PC-9 (cell line): ENCODE measurements at places on chromosomes 4 and X.
A peak's percentile ranks its signal among the peaks of the same experiment; 100 is the strongest.

- DNase-seq, result no peak
- H3K4me1 ChIP-seq, result no peaks in the 10 kb centered on the region
- H3K27me3 ChIP-seq, result no peaks in the 10 kb centered on the region
- no peak overlapping the region for H3K4me3 ChIP-seq
- no peaks in the 10 kb centered on the region for H3K36me3 ChIP-seq
These were observed 107.0 kb upstream of the TLL1 start for GRCh38 chr4:165766018-165766417.

DNA sequence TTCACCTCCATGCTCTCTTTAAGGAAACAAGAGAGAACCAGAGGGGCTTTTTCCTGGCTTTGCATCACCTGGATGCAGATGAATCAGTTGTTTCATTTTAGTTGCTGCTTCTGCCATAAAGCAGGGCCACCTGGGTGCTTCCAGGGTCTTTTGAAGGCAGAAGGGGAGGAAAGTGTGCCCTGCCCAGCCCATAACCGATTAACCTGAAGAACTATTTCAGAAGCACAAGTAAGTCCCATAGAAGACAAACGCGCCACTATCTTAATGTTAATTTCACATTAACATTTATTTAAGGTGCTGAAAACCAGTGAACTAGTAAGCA, 32.1 kb downstream of the IRF2 start:
- DNase-seq, result no peak
- H3K36me3 ChIP-seq, result no peaks in the 10 kb centered on the region
- H3K27ac ChIP-seq, result no peak overlapping the region

GRCh38 chr4:2296631-2297601, 35.0 kb upstream of the MXD4 start:
- H3K4me3 ChIP-seq, result no peak overlapping the region
- no peaks in the 10 kb centered on the region for H3K4me1 ChIP-seq
- no peak overlapping the region for H3K27ac ChIP-seq
- no peaks in the 10 kb centered on the region for H3K36me3 ChIP-seq

- peak; percentile 6 for DNase-seq
- H3K4me3 ChIP-seq, result no peak overlapping the region
- no peaks in the 10 kb centered on the region for H3K36me3 ChIP-seq
These were observed 57.6 kb downstream of the PROM1 start for GRCh38 chr4:16026160-16026761.

- H3K4me1 ChIP-seq, result no peaks in the 10 kb centered on the region
- no peaks in the 10 kb centered on the region for H3K27me3 ChIP-seq
- H3K27ac ChIP-seq, result no peak overlapping the region
- no peak overlapping the region for H3K4me3 ChIP-seq
- no peak for DNase-seq
These were observed 850.4 kb upstream of the FRG1 start for GRCh38 chr4:189090174-189090814.

DNA sequence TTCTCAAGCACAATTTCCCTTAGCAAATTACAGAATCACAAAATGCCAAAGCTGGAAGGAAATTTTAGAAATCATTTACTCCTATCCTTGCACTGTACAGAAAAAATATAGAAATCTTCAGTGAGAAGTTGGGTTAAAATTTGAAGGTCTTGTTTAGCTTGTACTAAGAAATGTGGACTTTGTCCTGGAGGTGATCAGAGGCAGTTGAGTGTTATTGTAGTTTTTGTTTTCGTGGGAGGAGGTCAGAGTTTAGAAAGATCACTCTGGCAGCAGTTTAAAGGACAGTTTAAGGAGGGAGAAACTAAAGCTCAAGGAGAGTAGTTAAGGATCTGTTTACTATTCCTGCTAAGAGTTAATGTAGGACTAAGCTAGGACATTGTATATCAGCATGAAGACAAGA, 54.4 kb upstream of the CXorf51B start:
- H3K27me3 ChIP-seq, result peaks cover 5% of the 10 kb centered on the region; the same call in 1 of the 2 replicates
- H3K27ac ChIP-seq, result no peak overlapping the region
- no peak overlapping the region for H3K4me3 ChIP-seq
- H3K36me3 ChIP-seq, result no peaks in the 10 kb centered on the region
- no peak for DNase-seq

DNA sequence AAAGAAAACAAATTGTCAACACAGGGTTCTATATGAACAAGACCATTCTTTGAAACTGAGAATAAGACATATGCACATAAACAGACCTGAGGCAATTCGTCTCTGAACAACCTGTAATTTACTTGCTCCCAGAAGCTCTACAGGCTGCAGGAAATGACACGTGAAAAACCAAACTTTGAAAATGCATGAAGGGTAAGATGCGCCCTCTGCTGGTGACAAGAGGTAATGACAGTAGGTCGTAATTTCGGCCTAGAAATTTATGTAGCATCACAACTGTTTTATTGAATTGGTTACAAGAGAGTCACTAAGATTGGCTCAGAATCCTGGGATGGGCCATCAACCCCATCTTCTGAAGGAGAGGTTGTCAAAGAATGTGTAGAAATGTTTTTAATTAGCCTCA, 276.5 kb downstream of the PPP4R3C start:
- no peaks in the 10 kb centered on the region for H3K27me3 ChIP-seq
- H3K36me3 ChIP-seq, result no peaks in the 10 kb centered on the region
- H3K27ac ChIP-seq, result no peak overlapping the region

DNA sequence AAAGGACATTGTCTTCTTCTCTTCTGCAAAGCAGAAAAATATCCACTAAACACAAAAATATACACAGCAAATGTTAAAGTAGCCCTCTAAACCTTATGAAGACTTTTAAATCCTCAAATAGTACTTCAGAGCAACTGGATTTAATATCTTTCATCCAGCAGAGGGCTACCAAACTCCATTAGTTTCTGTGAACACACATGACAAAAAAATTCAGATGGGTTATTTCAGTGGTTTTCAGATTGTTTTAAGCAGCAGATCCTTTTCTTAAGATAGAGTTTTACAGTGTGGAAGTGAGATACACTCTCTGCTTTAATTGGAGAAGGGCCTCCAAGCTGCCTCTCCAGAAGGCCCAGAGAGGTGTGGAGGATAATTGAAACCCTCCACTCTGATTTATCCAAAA, 56.7 kb downstream of the ANK2 start:
- H3K27me3 ChIP-seq, result no peaks in the 10 kb centered on the region
- no peak overlapping the region for H3K27ac ChIP-seq
- H3K36me3 ChIP-seq, result no peaks in the 10 kb centered on the region
- DNase-seq, result no peak
- H3K4me3 ChIP-seq, result no peak overlapping the region
- no peaks in the 10 kb centered on the region for H3K4me1 ChIP-seq

- H3K36me3 ChIP-seq, result no peaks in the 10 kb centered on the region
- no peak for DNase-seq
- no peak overlapping the region for H3K27ac ChIP-seq
- H3K27me3 ChIP-seq, result no peaks in the 10 kb centered on the region
- H3K4me3 ChIP-seq, result no peak overlapping the region
These were observed 23.1 kb upstream of the PWWP3B start for GRCh38 chrX:106144755-106145639.

DNA sequence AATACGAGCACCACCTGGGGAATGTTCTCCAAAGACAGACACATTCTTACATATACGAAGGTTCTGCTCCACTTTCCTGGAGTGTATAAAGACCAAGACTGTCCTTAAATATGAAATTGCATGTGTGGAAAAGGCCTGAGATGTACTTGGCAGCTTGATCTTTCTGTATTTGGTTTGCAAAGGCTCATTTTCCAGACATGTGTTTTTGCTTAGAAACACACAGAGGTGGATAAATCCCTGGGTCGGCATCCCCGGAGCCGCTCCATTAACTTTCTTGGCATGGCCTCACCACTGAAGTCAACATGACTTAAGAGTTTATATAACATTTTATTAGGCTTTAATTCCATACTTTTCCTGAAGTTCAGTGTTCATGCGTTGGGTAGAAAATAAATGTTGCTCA, 239.4 kb downstream of the LDB2 start:
- no peak for DNase-seq
- no peaks in the 10 kb centered on the region for H3K36me3 ChIP-seq
- H3K27me3 ChIP-seq, result peaks cover 10% of the 10 kb centered on the region; the same call in 1 of the 2 replicates

DNA sequence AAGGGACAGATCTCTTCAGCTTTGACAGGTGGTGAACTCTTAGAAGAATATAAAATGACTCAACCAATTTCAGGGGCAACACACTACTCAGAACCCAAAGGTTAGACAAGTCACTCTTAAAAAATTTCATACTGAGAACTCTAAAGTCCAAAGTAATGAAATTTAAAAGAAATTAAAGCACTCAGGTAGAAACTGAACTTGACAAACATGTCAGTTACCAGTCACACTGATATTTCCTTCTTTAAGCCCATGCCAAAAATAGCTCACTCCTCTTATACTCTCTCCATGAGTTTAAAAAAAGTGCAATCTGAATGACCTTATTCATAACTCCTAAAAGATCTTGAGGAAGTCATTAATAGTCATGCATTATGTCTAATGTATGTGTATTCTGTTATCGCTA, 40.3 kb downstream of the AMMECR1 start:
- 0 out of 2 replicates have a peak, but pooled peaks cover 4% of the 10 kb centered on the region for H3K36me3 ChIP-seq
- 0 out of 2 replicates have a peak, but pooled peaks cover 5% of the 10 kb centered on the region for H3K4me1 ChIP-seq
- H3K4me3 ChIP-seq, result no peak overlapping the region
- H3K27me3 ChIP-seq, result no peaks in the 10 kb centered on the region

GRCh38 chr4:58275856-58276255, 1165.7 kb upstream of the IGFBP7 start:
- H3K36me3 ChIP-seq, result no peaks in the 10 kb centered on the region
- H3K27ac ChIP-seq, result no peak overlapping the region
- H3K4me3 ChIP-seq, result no peak overlapping the region
- no peak for DNase-seq
- H3K4me1 ChIP-seq, result no peaks in the 10 kb centered on the region

DNA sequence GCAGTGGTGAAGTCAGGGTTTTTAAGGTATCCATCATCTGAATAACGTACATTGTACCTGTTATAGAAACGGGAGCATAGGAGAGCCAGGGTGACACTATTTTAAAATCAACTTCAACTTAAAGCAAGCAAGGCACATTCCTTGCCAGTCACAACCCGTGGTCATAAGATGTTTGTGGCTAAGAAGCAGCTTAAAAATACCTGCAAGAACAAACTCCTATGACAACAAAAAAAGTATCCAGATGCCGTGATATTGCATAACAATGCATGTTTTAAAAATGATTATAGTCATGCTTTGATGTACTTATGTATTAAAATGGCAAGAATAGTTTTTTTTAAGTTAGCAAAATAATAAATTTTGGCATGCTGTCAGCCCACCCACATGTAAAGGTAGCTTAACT, 16.5 kb upstream of the SYNPO2 start:
- H3K4me1 ChIP-seq, result no peaks in the 10 kb centered on the region
- no peak for DNase-seq
- H3K27me3 ChIP-seq, result no peaks in the 10 kb centered on the region
- H3K27ac ChIP-seq, result no peak overlapping the region
- H3K36me3 ChIP-seq, result no peaks in the 10 kb centered on the region
- H3K4me3 ChIP-seq, result no peak overlapping the region
